NCI-H82 (cell line): ENCODE measurements at places on chromosomes 5 and 9.

- DNase-seq, result no peak
These were observed 57.8 kb downstream of the CXXC5 start for GRCh38 chr5:139705655-139706587.

DNA sequence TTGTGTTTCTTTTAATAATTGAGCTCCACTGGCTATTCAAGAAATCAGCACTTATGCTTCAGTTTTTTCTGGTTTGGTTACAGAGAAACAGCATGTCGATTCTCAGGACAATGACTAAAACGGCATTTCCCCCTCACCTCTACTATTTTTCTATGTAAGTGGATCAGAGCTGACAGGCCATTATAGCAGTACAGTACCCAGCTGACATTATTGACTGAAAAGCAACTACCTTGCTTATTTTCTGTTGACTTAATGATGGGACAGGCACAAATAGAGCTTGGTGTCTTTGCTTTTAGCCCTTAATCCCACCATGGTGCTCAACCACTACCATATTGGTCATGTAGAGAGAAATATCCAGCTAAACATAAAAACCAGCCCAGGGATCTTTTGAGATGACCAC, 35.4 kb upstream of the CCNG1 start:
- no peak for DNase-seq

- DNase-seq, result no peak
These were observed 120.0 kb upstream of the CACNA1B start for GRCh38 chr9:137757613-137758029.

DNA sequence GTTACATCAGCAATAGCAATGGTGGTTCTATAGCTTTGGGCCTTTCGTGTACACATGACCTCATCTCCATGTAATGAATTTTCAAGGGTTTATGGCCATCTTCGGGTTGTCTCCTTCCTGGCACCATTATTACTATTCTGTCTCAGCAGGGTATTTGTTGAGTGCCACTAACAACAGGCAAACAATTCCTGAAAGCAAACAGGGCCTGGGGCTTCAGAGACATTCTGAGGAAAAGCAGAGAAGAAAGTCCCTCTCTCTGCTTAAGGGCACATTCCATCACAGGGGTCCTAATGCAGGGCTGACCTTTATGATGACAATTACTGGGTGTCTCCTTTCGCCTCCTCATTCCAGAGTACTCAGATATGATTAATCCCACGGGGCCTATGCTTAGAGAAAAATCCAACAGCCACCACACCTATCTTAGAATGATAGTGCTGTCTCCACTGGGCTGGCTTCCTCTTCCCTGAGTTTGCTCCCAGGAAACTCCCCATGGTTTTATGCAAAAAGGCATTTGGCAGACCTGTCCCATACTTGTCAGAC, 540.2 kb upstream of the ZNF462 start:
- peak; percentile 17 for DNase-seq

GRCh38 chr5:157888814-157889532, 30.0 kb upstream of the CLINT1 start:
- DNase-seq, result no peak

GRCh38 chr5:125399885-125400284, 653.4 kb upstream of the ZNF608 start:
- no peak for DNase-seq

- peak; percentile 26 for DNase-seq
These were observed 447 bp downstream of the UBLCP1 start for GRCh38 chr5:159263569-159263905.

DNA sequence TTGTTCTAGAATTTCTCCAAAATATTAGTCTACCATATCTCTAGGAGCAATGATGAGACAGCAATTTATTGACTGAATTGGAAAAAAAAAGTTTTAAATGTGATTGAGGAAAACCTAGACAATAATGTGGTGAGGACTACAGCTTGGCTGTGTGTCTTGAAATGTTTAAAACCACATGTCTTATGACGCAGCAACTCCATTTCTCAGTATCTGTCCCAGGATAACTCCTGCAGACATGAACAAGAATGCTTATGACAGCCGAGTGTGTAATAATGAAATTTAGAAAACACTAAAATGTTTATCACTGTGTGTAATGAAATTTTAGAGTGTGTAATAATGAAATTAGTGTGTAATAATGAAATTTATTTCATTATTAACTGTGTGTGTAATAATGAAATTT, 254.1 kb upstream of the DAPK1 start:
- DNase-seq, result no peak
